ENCODE measurements at places on chromosomes 6 and 20. TPM values are rescaled to one million over a fixed set of nuclear protein-coding genes. Genes with fewer than 3 reads are reported as not detected.

TMC2 gene
- total RNA-seq: not detected

KCNK16 gene
- total RNA-seq: not detected

NOX3 gene
- total RNA-seq: not detected

BFSP1 gene
- 4.6 TPM for total RNA-seq

LY6G6D gene
- not detected for total RNA-seq

MUC22 gene
- 0.03 TPM for total RNA-seq

FKBP5 gene
- total RNA-seq: 126 TPM

SOX12 gene
- 22.3 TPM for total RNA-seq

BEND6 gene
- total RNA-seq: 0.88 TPM

HLA-DQB1 gene
- total RNA-seq: not detected

DDO gene
- 0.16 TPM for total RNA-seq

TFAP2D gene
- not detected for total RNA-seq

ZSCAN23 gene
- total RNA-seq: not detected
